Spinal cord (tissue), 10 donors: ENCODE measurements at places on chromosomes 7 and 10. TPM values are rescaled to one million over a fixed set of nuclear protein-coding genes. Genes with fewer than 3 reads are reported as not detected.

AKR1C8 gene
- total RNA-seq, result 0.94 TPM

GPR146 gene
- 6.4 TPM for total RNA-seq

DNA sequence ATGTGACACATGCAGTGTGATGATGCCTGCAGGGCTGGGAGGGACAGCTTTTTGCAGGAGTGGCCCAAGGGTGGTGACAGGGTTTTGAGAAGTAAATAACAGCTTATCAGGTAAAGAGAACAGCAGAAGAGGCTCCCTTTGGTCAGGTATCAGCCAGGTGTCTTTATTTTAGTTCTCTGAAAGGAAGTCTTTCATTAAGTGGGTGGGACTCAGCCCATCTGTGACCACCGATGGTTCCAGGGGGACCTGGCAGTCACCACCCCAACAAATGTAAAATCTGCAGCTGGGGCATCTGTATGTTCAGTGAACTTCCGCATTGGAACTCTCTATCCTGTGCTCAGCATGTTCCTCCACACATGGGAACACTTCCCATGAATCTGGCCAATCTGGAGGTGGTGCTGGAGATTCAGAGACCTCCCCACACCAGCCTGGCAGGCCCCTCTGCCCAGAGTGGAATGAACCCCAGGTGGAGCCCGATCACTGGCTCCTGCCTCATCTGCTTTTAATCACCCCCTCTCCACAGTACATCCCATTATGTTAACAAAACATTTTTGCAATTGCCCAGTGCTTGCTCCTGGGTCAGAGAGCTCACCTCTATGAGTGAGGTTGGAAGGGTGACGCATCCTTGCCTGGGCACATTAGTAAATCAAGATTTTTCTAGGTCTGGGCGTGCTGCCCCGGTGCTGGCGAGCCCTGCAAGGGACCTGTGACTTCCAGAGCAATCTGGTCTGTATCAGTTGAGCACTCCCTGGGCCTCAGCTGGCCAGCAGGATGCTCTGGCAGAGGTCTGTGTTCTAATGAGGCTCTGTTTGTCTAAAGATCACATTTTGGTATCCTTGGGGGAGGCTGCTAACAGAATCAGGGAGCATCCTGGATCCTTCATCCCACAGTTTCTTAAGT lies 140.4 kb upstream of the GDF10 start:
- H3K27me3 ChIP-seq, result no peaks in the 10 kb centered on the region
- DNase-seq, result no peak
- no peak overlapping the region for H3K4me3 ChIP-seq
- H3K27ac ChIP-seq, result no peak overlapping the region

DNA sequence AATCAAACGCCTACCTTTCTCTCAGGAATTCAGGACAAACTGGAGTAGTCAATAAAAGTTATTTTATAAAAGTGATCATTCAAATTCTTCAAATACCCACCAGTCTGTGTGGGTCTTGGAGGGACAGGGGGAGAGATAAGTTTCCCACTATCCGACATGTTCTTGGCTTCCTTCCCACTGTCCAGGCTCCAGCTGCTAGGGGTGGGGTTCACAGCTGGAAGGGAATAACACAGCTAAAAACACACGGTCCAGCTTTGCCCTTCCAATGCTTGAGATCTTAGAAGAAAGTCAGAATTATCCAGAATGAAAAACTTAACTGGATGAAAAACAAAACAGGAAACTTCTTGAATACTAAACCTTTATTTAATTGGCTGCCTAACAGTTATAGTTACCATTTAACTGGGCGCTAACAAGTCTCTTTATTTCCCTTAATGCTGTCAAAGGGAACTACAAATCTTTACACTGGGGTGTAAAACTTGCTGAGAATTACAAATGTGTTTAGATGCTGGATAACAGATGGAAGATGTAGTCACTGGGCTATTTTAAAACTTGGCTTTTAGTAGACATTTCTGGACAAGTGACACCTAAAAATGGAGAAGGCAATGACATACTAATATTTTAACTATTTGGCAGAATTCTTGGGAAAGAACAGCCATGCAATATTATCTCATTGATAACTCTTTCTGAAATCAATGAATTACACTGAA lies 172.8 kb upstream of the IMMP2L start:
- peak; percentile 55 for DNase-seq
- no peak overlapping the region for H3K4me3 ChIP-seq
- peaks cover 18% of the 10 kb centered on the region for H3K36me3 ChIP-seq
- H3K4me1 ChIP-seq, result peaks cover 3% of the 10 kb centered on the region
- no peak overlapping the region for H3K27ac ChIP-seq

KCTD7 gene
- total RNA-seq, result 30.7 TPM

GRCh38 chr7:96067321-96067720 lies 254.6 kb downstream of the SLC25A13 start:
- H3K36me3 ChIP-seq, result no peaks in the 10 kb centered on the region
- no peaks in the 10 kb centered on the region for H3K27me3 ChIP-seq
- DNase-seq, result no peak
- H3K4me1 ChIP-seq, result no peaks in the 10 kb centered on the region

- H3K36me3 ChIP-seq, result no peaks in the 10 kb centered on the region
- no peak for DNase-seq
- no peaks in the 10 kb centered on the region for H3K4me1 ChIP-seq
- no peak overlapping the region for H3K4me3 ChIP-seq
- H3K27ac ChIP-seq, result no peak overlapping the region
- no peaks in the 10 kb centered on the region for H3K27me3 ChIP-seq
Measured at GRCh38 chr10:109947111-109947920, 24.0 kb upstream of the XPNPEP1 start.

- DNase-seq, result no peak
- peaks cover 5% of the 10 kb centered on the region for H3K36me3 ChIP-seq
- no peak overlapping the region for H3K27ac ChIP-seq
- no peak overlapping the region for H3K4me3 ChIP-seq
- no peaks in the 10 kb centered on the region for H3K27me3 ChIP-seq
Measured at GRCh38 chr10:18527687-18528086, 123.7 kb downstream of the NSUN6 start.

- no peaks in the 10 kb centered on the region for H3K4me1 ChIP-seq
- H3K27ac ChIP-seq, result no peak overlapping the region
- no peaks in the 10 kb centered on the region for H3K36me3 ChIP-seq
- no peak overlapping the region for H3K4me3 ChIP-seq
- no peaks in the 10 kb centered on the region for H3K27me3 ChIP-seq
Measured at GRCh38 chr7:83509255-83510021, 139.5 kb downstream of the SEMA3E start.

- no peak overlapping the region for H3K27ac ChIP-seq
- no peaks in the 10 kb centered on the region for H3K36me3 ChIP-seq
- no peak overlapping the region for H3K4me3 ChIP-seq
- peaks cover 13% of the 10 kb centered on the region for H3K4me1 ChIP-seq
Measured at GRCh38 chr7:73726083-73726466, 6.6 kb upstream of the STX1A start.

- H3K4me1 ChIP-seq, result peaks cover 8% of the 10 kb centered on the region
- no peak overlapping the region for H3K27ac ChIP-seq
- DNase-seq, result no peak
- no peaks in the 10 kb centered on the region for H3K27me3 ChIP-seq
Measured at GRCh38 chr7:17679458-17679857, 260.8 kb downstream of the SNX13 start.

GRCh38 chr10:91127341-91128082 lies 93.0 kb upstream of the PCGF5 start:
- H3K36me3 ChIP-seq, result no peaks in the 10 kb centered on the region
- no peak overlapping the region for H3K27ac ChIP-seq
- no peaks in the 10 kb centered on the region for H3K4me1 ChIP-seq
- no peak for DNase-seq

- no peak overlapping the region for H3K27ac ChIP-seq
- peaks cover 13% of the 10 kb centered on the region for H3K4me1 ChIP-seq
- H3K27me3 ChIP-seq, result no peaks in the 10 kb centered on the region
- H3K4me3 ChIP-seq, result no peak overlapping the region
- no peak for DNase-seq
Measured at GRCh38 chr10:130141038-130141437, 4.8 kb downstream of the GLRX3 start.

GATA3 gene
- total RNA-seq, result 0.28 TPM

PNLIPRP2 gene
- 0.22 TPM for total RNA-seq

- no peaks in the 10 kb centered on the region for H3K36me3 ChIP-seq
- no peak overlapping the region for H3K27ac ChIP-seq
- no peak for DNase-seq
- no peaks in the 10 kb centered on the region for H3K27me3 ChIP-seq
Measured at GRCh38 chr7:79165225-79165624, 288.2 kb downstream of the MAGI2 start.
